ENCODE measurements at places on chromosomes 5 and 9.

GRCh38 chr9:107005201-107005600 lies 142.2 kb downstream of the ZNF462 start:
- DNase-seq = no peak

DNA sequence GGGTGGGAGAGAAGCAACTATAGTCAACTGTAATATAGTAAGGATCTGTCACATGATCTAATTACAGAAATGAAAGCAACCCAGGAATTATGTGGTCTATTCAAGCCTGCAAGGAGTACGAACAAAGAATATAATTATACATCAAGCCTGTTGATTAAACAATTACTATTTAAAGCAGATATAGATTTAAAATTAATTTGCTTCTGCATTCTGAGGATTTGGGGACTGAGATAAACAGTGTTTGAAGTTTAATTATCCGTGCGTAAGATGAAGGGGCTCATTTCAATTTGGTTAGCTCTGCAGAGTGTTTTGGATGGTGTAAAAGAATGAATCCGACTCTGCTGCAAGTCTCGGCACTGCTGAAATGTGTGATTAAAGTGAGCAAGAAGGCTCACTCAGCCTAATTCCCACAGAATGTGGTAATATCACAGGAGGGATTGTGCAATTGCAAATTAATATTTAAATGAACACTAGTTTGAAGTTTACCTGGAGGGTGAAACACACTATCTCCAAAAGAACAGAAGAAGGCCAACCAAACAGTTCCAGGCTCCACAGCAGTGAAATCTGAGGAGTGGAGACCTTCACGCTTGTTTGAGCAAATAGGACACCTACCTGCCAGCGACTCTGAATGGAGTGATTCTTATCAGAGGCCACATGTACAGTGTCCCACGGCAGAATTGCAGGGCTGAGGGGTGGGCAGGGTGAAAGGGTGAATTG lies 420.6 kb upstream of the SLC30A5 start:
- no peak for DNase-seq

DNA sequence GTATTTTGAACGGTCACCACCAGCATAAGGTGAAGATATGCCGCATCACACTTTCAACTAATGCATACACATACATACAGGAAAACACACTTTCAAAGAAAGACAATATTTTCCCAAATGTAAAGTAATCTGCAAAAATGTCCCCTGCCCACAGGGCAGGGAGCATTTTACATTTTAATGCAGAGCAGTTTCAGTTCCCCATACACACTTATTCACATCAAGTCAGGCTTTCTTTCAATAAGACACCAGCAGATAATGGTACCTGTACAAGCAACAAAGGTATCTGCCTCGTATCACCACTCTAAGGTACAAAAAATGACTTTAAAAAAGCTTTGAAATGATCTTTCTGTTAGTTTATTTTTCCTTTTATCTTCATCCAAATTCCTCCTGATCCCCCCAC lies 247.1 kb upstream of the CCNG1 start:
- no peak for DNase-seq

GRCh38 chr5:177447611-177448243 lies 1.1 kb downstream of the PRR7 start:
- no peak for DNase-seq

DNA sequence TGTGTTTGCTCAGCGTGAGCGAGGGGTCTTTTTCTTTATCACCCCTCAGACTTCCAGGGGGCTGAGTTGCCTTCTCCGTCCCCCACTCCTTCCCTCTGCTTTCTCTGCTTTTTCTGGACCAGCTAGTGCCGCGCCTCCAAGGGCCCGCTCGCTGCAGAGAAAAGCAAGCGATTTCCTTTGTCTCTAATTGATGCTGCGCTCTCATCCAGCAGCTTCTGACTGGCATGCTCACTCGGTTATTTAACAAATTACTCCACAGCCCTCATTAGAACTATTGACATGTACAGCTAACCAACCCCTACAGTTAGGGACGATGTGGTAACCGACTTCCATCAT lies 288.0 kb downstream of the ELAVL2 start:
- no peak for DNase-seq

GRCh38 chr9:129571298-129572051 lies 49.4 kb downstream of the C9orf50 start:
- DNase-seq = no peak

DNA sequence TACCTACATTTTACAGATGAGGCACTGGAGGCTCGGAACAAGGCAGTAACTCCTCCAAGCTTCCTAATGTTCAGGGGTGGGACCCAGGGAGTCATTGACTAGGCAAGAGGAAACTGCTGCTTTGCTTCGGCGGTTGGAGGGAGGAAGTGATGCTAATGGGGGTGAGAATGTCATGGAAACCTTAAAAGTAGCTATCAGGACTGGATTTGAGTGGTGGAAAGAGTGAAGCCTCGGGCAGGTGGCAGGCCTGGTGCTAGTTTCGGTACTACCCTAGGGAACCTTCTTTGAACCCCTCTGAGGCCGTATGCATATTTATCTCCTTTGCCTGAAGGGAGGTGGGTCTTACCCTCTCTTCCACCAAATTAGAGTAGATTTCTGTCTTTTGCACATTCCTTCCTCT lies 1.6 kb downstream of the BSPRY start:
- DNase-seq = no peak

DNA sequence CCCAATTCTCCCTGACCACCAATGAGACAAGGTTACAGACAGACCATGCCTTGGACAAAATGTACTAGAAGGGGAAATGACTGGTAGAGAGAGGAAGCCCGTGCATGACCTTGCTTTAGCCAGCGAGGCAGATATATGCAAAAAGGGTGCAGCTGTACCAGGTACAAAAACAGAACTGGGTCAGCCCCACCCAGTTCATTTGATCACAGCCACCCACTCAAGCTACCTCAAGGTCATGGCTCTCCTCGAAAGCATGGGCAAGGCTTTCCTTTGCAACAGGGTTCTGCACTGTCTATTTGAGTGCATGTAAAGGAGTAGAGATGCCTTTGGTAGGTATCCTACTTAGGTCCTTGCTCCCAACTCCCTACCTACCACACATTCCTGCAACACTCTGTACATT lies 33.3 kb downstream of the TLE1 start:
- DNase-seq = no peak

DNA sequence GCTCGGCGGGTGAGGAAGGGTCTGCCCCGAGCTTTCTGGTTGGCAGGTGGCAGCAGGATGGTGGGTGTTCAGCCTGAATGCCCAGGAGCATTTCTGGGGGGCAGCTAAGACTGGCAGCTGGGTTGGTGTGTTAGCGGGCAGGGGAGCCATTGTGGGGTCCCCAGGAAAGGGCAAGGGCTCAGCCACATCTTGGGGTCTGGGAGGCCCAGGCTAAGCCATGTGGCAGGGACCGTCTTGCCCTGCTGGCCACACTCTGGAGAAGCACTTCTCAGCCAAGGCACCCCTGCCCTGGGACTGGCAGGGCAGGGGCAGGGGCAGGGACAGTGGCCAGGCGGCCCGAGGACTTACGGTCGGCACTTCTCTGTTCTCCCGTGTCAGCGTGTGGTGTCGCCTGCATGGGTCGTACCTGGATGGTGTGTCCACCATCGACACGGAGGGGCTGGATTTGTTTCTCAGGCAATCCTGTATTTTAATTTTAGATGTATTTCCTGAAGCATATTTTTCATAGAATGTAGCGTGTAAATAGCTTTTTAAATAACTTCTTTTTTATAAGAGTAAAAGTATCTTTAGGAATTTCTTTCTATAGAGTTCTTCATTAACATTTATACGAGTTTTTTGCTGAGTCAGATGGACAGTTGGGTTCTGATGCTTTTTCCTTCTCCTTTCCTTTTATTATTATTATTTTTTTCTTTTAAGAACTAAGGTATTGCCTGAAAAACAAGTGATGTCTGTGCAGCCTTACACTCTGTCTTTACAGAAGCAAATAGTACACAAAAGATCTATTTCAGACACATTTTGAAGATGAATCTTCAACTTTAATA lies 102.0 kb downstream of the PHF2 start:
- no peak for DNase-seq

DNA sequence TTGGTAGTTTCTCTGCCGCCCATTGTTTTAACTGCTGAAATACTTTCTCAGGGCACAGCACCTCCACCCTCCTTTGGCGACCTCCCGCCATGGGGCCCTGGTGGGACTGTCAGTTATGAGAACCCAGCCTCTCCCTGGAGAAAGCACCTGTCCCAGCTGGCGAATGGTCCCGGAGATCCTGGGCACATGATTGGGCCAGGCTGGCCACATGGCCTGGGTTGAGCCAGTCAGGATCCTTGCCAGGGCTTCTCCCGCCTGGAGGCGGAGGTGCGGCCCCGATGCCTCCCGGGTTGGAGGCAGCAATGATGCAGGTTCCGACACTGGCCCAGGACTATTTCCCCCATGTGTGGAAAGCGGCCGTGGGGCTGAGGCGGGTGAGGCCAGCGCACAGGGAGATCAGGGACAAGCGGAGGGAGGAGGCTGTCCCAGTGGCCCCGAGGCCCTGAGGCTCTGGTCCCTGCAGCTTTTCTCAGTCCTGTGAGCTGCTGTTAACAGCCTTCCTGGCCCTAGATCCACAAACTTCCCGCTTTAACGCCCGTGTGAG lies 13.6 kb downstream of the UNC5A start:
- no peak for DNase-seq

GRCh38 chr5:150325426-150325825 lies 22.7 kb upstream of the ARSI start:
- DNase-seq = no peak

GRCh38 chr9:69030851-69031645 lies 4.5 kb upstream of the FXN start:
- no peak for DNase-seq

- no peak for DNase-seq
Observed at GRCh38 chr5:39427229-39427628, 2.4 kb upstream of the DAB2 start.

DNA sequence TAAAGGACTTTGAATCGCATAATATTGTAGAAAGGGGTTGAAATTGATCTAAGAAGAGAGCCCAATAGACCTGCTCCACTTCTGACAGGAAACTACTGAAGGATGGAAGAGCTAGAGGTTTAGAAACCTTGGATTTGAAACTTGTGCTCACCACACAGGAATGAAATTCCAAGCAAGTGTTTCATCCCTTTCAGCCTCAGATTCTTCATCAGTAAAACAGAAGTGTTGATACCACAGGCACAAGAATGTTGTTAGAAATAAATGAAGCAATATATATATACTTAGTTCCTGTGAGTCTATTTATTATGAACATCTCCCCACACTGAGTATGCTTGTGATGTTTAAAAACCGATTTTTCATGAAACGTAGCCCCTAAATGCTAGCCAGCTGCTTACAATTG lies 43.8 kb downstream of the PRRC1 start:
- no peak for DNase-seq

All from T-helper 9 cell (primary cell).